ENCODE measurements at places on chromosomes 7 and 10.
A peak's percentile ranks its signal among the peaks of the same experiment; 100 is the strongest.

- no peak for DNase-seq
Observed at GRCh38 chr10:103668351-103669242, 175.1 kb downstream of the NEURL1 start.

DNA sequence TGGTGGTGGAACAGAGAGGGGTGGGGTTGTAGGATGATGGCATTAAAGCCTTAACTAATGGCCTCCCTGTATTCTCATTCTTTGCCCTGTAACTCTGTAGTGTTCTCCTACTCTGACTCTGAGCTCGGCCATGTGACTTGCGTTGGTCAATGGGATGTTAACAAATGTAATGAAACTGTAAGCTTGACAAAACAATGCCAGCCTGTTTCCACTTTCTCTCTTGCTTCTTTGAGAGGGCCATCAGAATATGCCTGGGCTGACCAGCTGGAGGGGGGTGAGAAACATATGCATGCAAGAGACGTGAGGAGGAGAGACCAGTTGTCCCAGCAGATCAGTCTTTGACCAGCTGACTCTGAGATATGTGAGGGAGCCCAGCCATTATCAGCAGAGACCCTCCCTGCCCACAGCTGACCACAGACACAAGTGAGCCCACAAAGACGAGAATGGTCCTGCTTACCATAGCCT lies 100.6 kb downstream of the ICA1 start:
- DNase-seq, result no peak

DNA sequence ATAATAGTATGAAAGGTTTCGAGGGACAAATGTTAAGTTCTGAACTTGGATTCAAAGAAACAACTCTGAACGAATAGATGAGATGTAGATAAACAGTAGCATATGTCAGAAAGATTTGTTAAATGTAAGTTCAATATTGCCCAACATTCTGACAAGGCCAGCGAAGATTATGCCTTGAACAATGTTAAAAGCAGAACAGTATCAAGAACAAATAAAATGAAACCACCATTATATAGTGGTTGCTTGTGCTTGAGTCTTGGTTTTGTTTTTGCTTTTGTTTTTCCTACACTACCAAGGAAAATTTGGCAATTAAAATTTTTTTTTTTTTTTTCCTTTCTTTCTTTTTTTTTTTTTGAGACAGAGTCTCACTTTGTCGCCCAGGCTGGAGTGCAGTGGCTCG lies 66.4 kb downstream of the PLXDC2 start:
- no peak for DNase-seq

DNA sequence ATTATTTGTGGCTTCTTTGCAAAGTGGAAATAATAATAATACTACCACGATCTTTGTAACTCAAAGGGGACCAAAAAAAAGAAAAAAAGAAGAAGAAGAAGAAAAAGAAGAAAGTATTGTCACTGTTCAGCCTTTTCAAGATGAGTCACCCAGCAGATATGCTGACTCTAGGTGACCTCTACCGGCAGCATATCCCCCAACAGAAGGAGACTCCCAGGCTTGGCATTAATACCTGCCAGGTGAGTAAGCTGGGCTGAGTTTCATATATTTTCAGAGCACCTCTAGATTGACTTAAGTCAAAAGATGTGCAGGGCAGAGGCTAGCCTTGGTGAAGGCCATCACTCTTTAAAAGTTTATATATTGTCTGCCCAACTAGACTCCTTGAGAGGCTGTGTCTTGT lies 30.4 kb upstream of the GPR26 start:
- DNase-seq, result no peak

GRCh38 chr7:151243408-151244195 lies 4.9 kb downstream of the SMARCD3 start:
- no peak for DNase-seq

DNA sequence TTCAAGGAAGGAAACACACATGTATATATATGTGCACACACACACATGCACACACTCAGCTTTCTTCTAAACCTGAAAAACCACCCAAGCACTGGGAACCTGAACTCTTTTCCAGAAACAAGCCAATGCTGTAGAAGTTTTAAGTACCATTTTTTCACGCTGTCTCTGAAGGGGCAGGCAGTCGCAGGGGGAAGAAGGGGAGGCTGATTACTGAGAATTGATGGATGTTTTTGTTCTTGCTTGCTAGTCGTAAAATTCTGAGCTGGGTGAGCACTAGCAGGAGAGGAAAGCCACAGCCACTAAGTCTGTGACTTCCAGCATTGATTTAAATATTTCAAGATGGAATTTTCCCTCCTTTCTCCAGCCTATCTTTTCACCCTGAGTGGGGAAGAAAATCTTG lies 391.8 kb downstream of the CALN1 start:
- DNase-seq, result no peak

DNA sequence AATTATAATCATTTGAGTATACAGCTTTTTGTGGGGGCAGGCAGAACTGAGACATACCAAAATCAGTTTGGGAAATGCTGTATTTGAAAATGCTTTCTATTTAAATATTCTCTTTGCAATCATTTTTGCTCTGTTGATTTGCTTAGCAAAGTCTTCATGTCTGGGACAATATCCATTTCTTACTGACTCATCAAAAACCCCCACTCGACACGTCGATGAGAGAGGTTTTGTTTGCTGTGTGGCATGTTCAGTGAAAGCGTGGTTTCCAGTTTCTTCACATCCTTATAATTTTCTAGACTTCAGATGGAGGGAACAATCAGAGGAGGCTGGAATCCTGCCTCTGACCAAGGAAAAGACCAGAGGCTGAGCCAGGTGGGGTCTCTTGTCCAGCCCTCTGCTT lies 28.9 kb downstream of the HTRA1 start:
- no peak for DNase-seq

GRCh38 chr10:17200912-17201793 lies at the start of gene TRDMT1:
Gene TRDMT1, minus strand, starts transcription at chr10:17201672. Its CDS starts 38 bp downstream, at chr10:17201634.
- peak; percentile 58 for DNase-seq

DNA sequence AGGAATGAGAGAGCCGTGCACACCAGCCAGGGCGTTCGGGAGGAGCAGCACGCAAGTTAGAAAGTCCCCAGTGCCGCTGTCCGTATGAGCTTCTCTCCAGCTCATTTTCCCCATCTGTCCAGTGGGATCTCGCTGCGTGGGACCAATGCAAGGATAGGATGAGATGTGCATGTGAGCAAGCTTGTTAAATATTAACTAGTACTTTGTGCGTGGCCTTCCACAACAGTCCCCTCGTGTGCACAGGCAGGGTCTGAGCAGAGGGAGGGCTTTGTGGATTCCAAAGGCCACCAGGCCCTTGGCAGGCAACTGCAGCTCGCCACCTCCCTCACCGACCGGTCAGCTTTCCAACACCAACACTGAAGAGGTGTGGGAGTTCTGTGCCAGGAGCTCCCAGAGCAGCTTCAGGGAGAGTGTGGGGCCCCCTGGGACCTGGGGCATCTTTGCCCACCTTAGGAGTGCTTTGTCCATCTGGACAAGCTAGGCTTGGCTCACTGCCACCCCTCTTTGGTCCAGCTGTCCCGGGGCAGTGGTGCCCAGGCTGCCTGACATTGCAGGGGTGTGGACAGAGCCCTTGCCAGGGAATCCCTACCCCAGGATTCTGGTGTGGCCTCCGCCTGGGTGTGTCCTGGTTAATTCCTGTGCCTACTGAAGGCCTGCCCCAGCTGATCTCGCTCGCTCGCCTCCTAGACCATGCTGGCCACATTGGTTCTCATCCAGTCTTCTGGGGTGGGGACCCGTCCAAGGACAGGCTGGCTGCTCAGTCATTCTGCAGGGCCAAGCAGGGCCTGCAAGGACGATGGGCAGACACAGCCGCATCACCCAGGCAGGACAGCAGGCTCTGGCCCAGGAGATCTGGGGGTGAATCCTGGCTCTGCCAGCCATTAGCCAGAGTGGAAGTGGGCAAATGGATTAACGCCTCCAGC lies 5.3 kb downstream of the FAM20C start:
- no peak for DNase-seq

DNA sequence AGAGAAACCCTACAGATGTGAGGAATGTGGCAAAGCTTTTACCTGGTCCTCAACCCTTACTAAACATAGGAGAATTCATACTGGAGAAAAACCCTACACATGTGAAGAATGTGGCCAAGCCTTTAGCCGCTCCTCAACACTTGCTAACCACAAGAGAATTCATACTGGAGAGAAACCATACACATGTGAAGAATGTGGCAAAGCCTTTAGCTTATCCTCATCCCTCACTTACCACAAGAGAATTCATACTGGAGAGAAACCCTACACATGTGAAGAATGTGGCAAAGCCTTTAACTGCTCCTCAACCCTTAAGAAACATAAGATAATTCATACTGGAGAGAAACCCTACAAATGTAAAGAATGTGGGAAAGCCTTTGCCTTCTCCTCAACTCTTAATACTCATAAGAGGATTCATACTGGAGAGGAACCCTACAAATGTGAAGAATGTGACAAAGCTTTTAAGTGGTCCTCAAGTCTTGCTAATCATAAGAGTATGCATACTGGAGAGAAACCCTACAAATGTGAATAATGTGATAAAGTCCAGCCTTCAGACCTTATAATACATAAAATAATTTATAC lies 38.2 kb downstream of the ZNF679 start:
- no peak for DNase-seq

DNA sequence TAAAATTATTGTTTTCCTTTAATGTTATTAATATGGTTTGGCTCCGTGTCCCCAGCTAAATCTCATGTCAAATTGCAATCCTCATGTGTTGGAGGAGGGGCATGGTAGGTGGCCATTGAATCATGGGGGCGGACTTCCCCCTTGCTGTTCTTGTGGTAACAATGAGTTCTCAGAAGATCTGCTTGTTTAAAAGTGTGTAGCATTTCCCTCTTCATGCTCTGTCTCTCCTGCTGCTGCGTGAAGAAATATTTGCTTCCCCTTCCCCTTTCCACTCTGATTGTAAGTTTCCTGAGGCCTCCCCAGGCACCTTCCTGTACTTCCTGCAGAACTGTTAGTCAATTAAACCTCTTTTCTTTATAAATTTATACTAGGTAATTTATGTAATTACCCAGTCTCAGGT lies 27.5 kb downstream of the VIM start:
- DNase-seq, result no peak

DNA sequence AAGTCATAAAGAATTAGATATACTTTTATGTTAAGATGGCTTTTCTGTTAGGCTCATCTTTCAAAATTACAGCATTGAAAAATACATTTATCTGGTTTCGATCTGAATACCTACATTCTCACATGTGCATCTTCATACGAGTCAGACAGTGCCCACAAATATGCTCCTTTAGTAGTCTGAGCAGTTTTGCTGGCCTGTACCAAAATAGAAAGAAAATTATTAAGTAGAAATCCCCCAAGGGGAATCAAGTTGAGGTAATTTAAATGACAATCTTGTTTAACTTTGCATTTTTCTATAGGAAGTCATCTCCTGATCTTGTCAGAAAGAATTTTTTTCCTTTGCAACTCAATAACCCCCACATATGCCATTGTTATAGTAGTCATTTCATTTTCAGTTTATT lies 287.4 kb upstream of the SEMA3D start:
- no peak for DNase-seq

DNA sequence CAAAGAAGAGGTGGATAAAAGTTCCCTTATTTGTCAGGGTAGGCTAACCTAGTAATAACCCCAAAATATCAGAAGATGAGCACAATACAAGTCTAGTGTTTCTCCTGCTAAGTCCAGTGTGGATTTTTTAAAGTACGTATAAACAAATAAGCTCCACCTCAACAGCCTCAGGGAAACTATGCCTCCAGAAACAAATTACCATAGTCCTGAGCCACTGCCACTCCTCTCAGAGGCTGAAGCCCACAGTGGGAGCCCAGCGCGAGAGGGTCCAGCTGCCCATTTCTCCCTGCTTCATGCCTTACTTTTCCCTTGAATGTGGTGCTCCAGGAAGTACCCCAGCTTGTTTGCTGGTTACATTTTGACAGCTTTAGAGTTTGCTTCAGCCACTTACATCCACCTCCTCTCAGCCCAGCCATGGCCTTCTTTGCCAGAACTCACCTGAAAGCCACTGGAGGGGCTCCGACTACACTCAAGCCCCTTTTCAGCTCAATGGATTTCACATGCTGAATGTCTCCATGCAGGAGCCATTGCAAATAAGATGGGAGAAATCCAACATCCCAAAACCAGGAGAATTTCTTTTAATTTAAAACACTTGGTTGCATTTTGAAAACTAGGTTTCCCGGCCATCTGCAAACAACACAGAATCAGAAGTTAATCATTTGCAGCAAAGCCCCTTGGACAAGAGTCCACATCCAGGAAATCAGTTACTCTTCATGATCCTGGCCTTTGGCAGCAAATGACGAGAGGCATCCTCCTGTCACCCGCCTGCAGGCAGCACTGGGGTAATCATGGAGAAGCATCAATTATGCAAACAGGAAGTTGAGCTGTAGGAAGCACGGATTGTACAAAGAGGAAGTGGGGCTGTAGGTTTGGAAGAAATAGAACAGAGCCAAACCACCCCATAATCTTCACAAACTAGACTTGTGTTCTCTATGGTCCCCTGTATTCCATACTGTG lies 138.1 kb downstream of the HERPUD2 start:
- no peak for DNase-seq

GRCh38 chr10:50991456-50992355 lies 82.6 kb upstream of the PRKG1 start:
- no peak for DNase-seq

GRCh38 chr7:43391518-43391917 lies 191.4 kb upstream of the STK17A start:
- no peak for DNase-seq

GRCh38 chr7:33418251-33418701 lies 288.9 kb downstream of the BBS9 start:
- no peak for DNase-seq

- DNase-seq, result no peak
Observed at GRCh38 chr10:102919992-102920739, 2.1 kb downstream of the CNNM2 start.

DNA sequence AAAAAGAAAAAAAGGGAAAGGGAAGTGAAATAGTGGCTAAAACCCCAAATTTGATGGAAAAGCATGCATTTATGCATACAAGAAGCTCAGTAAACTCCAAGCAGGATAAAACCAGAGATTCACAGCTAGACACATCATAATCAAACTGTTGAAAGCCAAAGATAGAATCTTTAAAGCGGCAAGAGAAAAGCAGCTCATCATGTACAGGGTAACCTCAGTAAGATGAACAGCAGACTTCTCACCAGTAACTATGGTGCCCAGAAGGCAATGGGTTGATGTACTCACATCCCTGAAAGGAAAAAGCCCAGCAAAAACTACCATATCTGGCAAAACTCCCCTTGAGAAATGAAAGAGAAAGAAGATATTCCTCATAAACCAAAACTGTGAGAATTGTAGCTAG lies 60.4 kb downstream of the TPST1 start:
- no peak for DNase-seq

DNA sequence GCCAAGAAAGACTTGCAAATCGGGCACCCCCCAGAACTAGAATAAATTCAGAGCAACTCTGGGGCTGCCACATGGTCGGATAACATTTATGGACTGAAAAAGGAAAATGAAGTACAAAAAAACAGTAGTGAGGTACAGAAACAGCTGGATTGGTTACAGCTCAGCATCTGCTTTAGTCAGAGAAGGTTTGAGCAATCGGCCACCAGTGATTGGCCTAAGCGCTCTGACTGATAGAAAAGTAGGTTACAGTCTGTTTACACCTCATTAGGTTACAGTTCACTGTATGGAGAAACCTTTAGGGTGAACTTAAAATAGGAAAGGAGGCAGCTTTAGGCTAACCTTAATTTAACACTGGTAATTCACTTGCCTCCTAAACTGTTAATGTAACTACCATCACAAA lies 102.0 kb upstream of the DKK1 start:
- no peak for DNase-seq
